ENCODE measurements at places on chromosomes 13 and 19. TPM values are rescaled to one million over a fixed set of nuclear protein-coding genes. Genes with fewer than 3 reads are reported as not detected.
A peak's percentile ranks its signal among the peaks of the same experiment; 100 is the strongest.

GRCh38 chr13:43124490-43124889, 101.1 kb downstream of the DNAJC15 start:
- H3K4me3 ChIP-seq: no peak overlapping the region
- H3K27me3 ChIP-seq: no peaks in the 10 kb centered on the region
- peaks cover 11% of the 10 kb centered on the region for H3K4me1 ChIP-seq
- no peak overlapping the region for H3K27ac ChIP-seq
- DNase-seq: no peak

GRCh38 chr19:29189033-29189360, 24.0 kb downstream of the UQCRFS1 start:
- no peak overlapping the region for H3K27ac ChIP-seq
- H3K27me3 ChIP-seq: no peaks in the 10 kb centered on the region
- H3K4me3 ChIP-seq: no peak overlapping the region
- H3K4me1 ChIP-seq: peaks cover 5% of the 10 kb centered on the region
- no peaks in the 10 kb centered on the region for H3K36me3 ChIP-seq

GRCh38 chr13:55761986-55762385, 1378.7 kb upstream of the PRR20A start:
- no peaks in the 10 kb centered on the region for H3K36me3 ChIP-seq
- no peak overlapping the region for H3K4me3 ChIP-seq
- no peaks in the 10 kb centered on the region for H3K27me3 ChIP-seq
- H3K27ac ChIP-seq: no peak overlapping the region
- no peaks in the 10 kb centered on the region for H3K4me1 ChIP-seq
- no peak for DNase-seq

DNA sequence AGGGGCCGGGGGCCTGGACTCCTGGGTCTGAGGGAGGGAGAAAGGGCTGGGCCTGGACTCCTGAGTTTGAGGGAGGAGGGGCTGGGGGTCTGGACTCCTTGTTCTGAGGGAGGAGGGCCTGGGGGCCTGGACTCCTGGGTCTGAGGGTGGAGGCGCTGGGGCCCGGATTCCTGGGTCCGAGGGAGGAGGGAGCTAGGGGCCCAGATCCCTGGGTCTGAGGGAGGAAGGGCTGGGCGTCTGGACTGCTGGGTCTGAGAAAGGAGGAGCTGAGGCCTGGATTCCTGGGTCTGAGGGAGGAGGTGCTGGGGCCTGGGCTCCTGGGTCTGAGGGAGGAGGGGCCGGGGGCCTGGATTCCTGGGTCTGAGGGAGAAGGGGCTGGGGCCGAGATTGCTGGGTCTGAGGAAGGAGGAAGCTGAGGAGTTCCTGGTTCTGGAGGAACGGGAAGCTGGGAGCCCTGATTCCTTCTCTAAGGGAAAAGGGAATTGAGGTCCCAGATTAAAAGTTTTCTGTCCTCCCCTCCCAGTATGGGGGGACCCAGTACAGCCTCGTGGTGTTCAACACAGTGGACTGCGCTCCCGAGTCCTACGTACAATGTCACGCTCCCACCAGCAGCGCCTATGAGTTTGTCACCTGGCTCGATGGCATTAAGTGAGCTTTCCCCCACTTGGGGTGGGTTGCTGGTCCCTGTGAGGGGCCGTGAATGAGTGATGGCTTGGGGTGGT, 721 bp downstream of the MED25 start:
- H3K4me3 ChIP-seq: peak overlapping the region; percentile 94
- H3K36me3 ChIP-seq: no peaks in the 10 kb centered on the region
- no peak for DNase-seq
- peak overlapping the region; percentile 97 for H3K27ac ChIP-seq
- no peaks in the 10 kb centered on the region for H3K27me3 ChIP-seq
- peaks cover 21% of the 10 kb centered on the region for H3K4me1 ChIP-seq

GRCh38 chr19:2429917-2430535, 2.6 kb upstream of the TIMM13 start:
- no peaks in the 10 kb centered on the region for H3K27me3 ChIP-seq
- H3K27ac ChIP-seq: no peak overlapping the region
- peaks cover 25% of the 10 kb centered on the region for H3K36me3 ChIP-seq

DNA sequence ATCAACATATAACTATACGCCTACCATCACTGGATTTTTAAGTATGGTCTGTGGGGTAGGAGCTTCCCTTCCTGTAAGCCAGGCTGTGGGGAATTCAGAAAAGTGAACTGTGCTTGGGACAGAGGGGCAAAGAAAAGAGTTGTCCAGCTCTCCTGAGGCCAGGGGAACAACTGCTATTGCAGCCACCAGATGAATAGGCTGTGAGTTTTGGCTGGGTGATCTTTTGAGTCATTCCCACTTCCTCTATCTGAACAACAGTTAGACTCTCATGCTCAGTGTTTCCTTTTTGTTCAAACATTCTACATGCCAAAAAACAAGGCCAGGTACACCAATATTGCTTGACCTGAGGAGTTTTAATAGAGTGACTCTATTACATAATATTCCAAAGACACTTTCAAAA, 426.2 kb upstream of the DACH1 start:
- no peaks in the 10 kb centered on the region for H3K4me1 ChIP-seq
- no peak overlapping the region for H3K27ac ChIP-seq
- H3K27me3 ChIP-seq: no peaks in the 10 kb centered on the region
- DNase-seq: no peak
- H3K36me3 ChIP-seq: no peaks in the 10 kb centered on the region

DNA sequence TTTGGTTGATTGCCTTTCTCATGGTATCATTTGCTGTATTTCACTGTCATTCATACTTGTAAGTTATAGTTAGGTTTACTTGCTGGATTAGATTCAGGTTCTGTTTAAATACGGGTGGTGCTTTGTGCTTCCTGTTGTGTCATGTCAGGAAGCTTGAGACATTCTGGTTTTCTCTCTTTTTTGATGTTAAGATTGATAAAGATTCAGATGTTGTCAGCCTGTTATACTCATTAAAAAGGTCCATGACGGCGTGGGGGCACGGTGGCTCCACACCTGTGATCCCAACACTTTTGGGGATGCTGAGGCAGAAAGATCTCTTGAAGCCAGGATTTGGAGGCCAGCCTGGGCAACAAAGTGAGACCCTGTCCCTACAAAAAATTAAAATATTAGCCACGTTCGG, 45.7 kb downstream of the NAA16 start:
- peak overlapping the region; percentile 57 for H3K4me3 ChIP-seq
- no peak for DNase-seq
- no peaks in the 10 kb centered on the region for H3K27me3 ChIP-seq

DNA sequence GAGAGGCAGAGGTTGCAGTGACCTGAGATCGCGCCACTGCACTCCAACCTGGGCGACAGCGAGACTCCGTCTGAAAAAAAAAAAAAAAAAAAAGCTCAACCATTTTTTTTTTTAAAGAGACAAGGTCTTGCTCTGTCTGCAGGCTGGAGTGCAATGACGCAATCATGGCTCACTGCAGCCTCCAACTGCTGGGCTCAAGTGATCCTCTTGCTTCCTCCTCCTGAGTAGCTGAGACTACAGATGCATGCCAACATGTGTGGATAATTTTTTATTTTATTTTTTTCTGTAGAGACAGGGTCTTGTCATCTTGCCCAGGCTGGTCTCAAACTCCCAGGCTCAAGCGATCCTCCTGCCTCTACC, 10.3 kb downstream of the EHD2 start:
- peaks cover 3% of the 10 kb centered on the region for H3K4me1 ChIP-seq
- no peak overlapping the region for H3K27ac ChIP-seq
- H3K4me3 ChIP-seq: no peak overlapping the region
- no peak for DNase-seq
- H3K36me3 ChIP-seq: no peaks in the 10 kb centered on the region

- H3K27me3 ChIP-seq: no peaks in the 10 kb centered on the region
- no peaks in the 10 kb centered on the region for H3K4me1 ChIP-seq
- no peak overlapping the region for H3K27ac ChIP-seq
- no peaks in the 10 kb centered on the region for H3K36me3 ChIP-seq
These were observed 36.4 kb downstream of the CCL25 start for GRCh38 chr19:8088752-8089663.

DNA sequence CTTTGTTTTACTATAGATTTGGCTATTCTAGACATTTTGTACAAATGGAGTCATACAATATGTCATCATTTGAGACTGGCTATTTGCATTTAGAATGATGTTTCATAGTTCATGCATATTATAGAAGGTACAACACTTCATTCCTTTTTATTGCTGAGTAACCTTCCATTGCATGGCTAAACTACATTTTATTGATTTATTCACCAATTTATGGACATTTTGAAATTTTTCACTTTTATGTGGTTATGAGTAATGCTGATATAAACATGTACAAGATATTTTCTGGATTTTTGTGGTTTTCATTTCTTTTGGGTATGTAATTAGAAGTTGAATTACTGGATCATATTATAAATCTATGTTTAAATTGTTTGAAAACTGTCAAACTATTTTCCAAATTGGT, 710.3 kb upstream of the SLITRK5 start:
- no peak overlapping the region for H3K4me3 ChIP-seq
- H3K4me1 ChIP-seq: no peaks in the 10 kb centered on the region
- DNase-seq: no peak
- no peaks in the 10 kb centered on the region for H3K36me3 ChIP-seq
- no peaks in the 10 kb centered on the region for H3K27me3 ChIP-seq
- H3K27ac ChIP-seq: no peak overlapping the region

- H3K27me3 ChIP-seq: no peaks in the 10 kb centered on the region
- no peak overlapping the region for H3K4me3 ChIP-seq
- no peak overlapping the region for H3K27ac ChIP-seq
- peak; percentile 73 for DNase-seq
- H3K36me3 ChIP-seq: peaks cover 9% of the 10 kb centered on the region
These were observed 22.4 kb downstream of the EPSTI1 start for GRCh38 chr13:42969565-42970172.

DNA sequence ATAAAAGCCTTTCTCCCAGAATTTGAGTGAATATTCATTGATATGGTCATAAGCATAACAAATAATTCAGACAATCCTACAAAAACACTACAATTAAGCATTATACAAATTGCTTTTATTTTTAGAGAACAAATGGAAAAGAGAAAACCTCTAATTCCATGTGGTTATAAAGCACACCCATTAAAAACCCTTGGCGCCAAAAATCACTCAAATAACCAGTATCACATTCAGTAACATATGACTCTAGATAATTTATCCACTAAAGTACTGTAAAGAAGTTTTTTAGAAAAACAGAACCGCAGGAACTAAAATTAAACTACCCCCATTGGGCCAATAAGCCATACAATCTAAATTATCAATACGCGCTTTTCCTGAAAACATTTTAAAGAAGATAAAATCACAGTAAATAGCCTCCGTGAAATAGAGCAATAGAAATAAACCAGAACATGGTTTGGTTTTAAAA, 569 bp downstream of the LCP1 start:
- peaks cover 41% of the 10 kb centered on the region for H3K36me3 ChIP-seq
- DNase-seq: no peak
- peak overlapping the region; percentile 94 for H3K4me3 ChIP-seq

GRCh38 chr19:1779574-1779973, 26.3 kb downstream of the ONECUT3 start:
- no peak overlapping the region for H3K4me3 ChIP-seq
- no peaks in the 10 kb centered on the region for H3K4me1 ChIP-seq
- H3K27me3 ChIP-seq: peaks cover 85% of the 10 kb centered on the region
- no peaks in the 10 kb centered on the region for H3K36me3 ChIP-seq
- no peak overlapping the region for H3K27ac ChIP-seq
- no peak for DNase-seq

DNA sequence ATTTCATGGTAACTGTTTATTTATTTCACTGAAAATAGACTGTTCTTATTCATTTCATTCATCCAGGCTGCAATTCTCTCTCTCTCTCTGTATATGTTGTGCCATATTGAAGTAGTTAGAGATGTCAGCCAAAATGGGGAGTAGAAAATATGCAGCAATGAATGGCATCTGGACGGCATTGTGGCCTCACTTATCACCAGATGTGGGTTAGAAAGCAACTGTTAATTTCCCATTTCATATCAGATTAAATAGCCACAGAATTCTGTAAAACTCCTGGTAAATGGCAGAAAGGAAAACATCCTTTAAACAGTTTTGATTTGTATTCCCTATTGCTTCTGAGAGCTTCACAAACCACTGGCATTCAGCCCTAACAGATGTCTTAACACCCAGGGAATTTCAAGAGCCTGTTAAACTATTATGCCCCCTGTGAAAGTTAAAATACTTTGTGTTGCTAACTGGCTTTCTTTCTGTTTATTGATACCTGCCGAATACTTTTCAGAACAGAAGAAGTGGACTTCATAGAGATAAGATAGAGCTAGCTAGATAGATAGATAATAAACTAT, 1763.3 kb upstream of the MIR17HG start:
- H3K4me3 ChIP-seq: no peak overlapping the region
- no peak overlapping the region for H3K27ac ChIP-seq
- no peak for DNase-seq
- no peaks in the 10 kb centered on the region for H3K4me1 ChIP-seq

DNA sequence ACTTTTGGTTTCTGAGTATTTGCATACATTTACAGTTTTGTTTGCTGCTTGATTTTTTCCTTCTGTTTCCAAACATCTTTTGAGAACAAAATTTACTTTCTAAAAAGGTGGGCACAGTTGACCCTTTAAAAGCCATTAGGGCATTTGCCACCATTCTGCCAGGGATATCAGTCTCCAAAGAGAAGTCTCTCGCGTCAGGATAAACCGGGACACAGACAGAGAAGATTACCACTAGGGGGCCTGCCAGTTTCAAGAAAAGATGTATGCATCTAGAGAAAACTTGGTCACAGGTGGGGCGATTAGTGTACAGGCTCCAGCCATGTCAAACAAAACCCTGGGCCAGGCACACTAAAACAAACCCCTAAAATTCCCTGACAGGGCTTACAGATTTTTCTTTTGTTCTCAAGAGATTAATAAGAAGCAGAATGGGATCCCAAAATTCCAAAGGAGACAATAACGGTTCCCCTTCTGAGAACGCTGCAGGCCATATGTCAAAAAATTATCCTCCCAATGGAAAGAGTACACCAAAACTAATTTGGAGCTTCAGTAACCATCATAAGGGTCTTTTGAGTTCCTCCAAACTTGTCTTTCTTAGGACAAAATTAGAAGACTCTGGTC, 10.7 kb upstream of the PABPC3 start:
- H3K4me1 ChIP-seq: no peaks in the 10 kb centered on the region
- H3K27me3 ChIP-seq: no peaks in the 10 kb centered on the region
- no peak overlapping the region for H3K4me3 ChIP-seq
- no peaks in the 10 kb centered on the region for H3K36me3 ChIP-seq

DNA sequence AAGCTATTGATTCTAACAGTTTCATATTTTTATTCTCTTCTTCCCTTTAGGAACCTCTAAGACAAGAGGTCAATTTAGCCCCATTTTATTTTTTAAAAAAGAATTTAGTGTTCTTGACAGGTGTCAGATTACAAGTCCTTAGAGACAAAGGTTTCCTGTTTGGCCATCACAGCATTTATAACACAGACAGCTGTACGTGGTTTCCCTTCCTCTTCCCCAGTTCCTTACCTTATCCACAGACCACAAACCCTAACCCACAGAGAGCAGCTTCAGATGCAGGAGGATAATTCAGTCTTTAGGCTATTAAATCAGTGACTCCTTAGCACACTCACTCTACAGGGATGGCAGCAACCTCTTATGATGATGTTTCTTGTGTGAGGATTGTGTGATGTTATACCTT, 1210.1 kb downstream of the DIAPH3 start:
- no peak for DNase-seq
- H3K27me3 ChIP-seq: no peaks in the 10 kb centered on the region
- H3K36me3 ChIP-seq: no peaks in the 10 kb centered on the region
- no peaks in the 10 kb centered on the region for H3K4me1 ChIP-seq
- H3K27ac ChIP-seq: no peak overlapping the region
- H3K4me3 ChIP-seq: no peak overlapping the region

Gene KASH5
- 1.1 TPM for total RNA-seq

Gene ZNF772
- total RNA-seq: 9.7 TPM

Gene C19orf33
- not detected for total RNA-seq

Gene C19orf85
- total RNA-seq: not detected

Gene GPC5
- total RNA-seq: 0.23 TPM

Gene LILRA5
- not detected for total RNA-seq

Gene ZNF667
- total RNA-seq: 7.7 TPM
